Stimulated activated CD4-positive, alpha-beta T cell treated with anti-CD3 and anti-CD28 coated beads, Interleukin-12 subunit alpha, Interleukin-12 subunit beta, amount 100 ng/mL, for 24 hours (primary cell): ENCODE measurements at places on chromosomes 2 and 18.

DNA sequence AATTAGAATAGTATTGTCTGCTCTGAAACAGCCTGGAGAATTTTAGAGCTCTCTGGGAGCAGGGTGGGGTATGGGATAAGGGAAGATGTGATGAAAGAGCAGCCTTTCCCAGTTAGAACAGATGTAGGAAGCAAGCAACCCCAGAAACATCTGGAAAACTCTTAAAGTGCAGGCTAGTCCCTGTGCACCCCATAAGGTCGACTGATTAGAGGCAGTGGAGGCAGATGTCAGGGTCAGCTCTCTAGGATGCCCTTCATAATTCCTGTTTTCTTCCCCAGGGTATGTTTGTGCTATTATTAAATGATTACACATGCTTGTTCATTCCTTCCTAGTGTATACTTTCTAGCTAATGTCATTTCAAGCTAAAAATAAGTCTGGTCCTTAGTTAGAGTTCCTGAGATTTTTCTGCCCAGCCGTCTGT, 41.7 kb downstream of the PTPRM start:
- no peak for DNase-seq

- no peak for DNase-seq
Measured at GRCh38 chr2:100230754-100231153, 88.4 kb upstream of the AFF3 start.

DNA sequence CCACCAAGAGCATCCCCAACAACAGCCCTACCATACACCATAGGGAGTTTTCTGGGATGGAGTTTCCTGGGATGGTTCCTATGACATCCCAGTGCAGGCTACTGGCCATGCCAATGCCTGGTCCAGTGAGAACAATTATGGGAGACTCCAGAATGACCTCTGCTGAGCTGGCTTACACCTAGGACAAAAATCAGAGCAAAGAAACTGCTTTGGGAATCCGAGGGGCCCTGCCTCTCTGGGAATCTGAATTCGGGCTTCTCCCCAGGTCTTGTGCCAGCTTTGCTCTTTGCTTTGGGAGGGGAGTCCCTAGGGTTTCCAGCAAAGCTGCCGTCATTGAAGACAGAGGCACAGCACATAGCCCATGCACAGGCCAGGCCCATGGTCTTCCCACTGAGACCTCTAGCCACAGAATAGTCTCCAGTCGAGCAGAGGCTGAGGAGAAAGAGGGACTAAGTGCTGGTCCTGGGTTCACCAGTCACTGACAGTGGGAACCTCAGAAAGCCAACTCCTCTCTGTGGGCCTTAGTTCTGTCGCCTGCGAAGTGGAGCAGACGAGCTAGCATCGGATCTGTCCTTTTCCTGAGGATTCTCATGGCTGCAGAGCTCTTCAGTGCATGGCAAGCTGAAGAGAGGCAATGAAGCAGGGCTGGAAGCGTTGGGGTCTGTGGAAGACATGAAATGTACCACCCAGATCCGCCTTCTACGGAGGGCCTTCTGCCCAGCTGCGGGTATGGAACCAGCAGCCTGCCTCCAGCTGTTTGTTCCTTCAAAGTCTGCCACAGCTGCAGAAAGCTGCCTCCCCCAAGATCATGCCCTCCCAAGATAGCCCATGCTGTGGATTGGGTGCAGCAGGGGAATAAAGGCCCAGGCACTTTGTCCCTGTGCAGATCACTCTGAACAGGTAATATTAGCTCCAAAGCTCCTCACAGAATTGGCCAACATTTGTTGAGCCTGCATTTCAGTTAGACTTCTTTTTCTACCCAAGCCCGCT, 11.2 kb upstream of the LBH start:
- DNase-seq, result no peak

DNA sequence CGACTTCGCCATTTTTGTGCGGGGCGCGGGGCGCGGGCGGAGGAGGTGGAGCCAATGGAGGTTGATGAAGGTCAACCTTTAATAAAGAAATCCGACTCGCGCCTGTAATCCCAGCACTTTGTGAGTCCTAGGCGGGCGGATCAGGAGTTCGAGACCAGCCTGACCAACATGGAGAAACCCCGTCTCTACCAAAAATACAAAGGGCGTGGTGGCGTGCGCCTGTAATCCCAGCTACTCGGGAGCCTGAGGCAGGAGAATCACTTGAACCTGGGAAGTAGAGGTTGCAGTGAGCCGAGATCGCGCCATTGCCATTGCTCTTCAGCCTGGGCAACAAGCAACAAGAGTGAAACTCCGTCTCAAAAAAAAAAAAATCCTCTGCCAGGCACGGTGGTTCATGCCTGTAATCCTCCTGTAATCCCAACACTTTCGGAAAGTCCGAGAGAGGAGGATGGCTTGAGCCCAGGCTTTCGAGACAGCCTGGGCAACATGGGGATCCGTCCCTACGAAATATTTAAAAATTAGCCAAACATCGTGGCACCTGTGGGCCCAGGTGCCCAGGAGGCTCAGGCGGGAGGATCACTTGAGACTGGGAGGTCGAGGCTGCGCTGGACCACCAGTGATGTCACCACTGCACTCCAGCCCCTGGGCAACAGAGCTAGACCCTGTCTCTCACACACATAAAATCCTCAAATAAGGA, 493 bp upstream of the PREB start:
- no peak for DNase-seq

DNA sequence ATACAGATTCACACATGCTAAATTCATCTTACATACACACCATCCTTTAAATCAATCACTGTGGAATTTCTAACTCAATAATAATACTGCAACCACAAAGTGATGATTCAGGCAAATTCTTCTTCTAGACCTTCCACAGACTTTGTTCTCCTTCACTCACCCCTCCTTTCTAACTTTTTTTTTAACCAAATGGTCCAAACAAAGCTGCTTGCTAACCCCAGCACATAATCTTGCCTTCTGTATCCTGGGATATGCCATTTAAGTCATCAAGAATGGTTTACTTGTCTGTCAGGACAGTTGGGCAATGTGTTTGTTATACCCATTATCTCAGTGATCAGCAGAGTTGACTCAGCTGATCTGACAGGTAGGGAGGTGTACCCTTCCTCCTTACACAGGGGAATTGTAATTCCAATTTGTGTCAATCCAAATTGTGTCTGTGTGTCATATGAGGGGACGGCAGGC, 10.0 kb downstream of the SLC40A1 start:
- no peak for DNase-seq

DNA sequence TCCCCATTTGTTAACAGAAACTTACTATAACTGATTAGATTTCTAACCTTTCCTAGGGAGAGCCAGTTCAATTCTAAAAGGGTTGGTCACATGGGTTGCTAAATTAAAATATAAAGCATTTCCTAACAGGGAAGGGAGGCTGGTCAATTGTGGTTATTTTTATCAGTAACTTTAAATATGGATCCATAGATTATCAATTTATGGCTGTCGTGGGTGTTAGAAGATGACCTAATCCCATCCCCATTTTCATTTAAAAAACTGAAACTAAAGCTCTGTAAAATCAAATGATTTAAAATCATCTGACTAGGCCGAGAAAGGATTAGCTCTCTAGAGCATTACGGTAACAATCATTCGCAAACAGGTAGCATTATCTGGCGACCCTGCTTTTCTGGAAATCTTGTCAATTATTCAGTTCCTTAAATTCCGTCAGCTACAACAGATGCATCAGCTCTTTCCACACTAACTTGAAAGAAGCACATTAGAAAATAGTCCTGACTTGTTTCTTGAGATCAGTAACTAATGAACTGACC, 953 bp upstream of the HNRNPA3 start:
- DNase-seq, result no peak
